ENCODE measurements at places on chromosomes 5 and 9. TPM values are rescaled to one million over a fixed set of nuclear protein-coding genes. Genes with fewer than 3 reads are reported as not detected.

Gene LURAP1L
- total RNA-seq, result 67.4 TPM

GRCh38 chr5:131274326-131275063, 10.6 kb downstream of the CDC42SE2 start:
- H3K4me3 ChIP-seq, result no peak overlapping the region
- H3K4me1 ChIP-seq, result peaks cover 19% of the 10 kb centered on the region
- no peaks in the 10 kb centered on the region for H3K36me3 ChIP-seq
- no peak overlapping the region for H3K27ac ChIP-seq
- H3K27me3 ChIP-seq, result no peaks in the 10 kb centered on the region
- DNase-seq, result no peak

- no peak for DNase-seq
- no peaks in the 10 kb centered on the region for H3K4me1 ChIP-seq
- peaks cover 21% of the 10 kb centered on the region for H3K27me3 ChIP-seq
Observed at GRCh38 chr5:156819537-156819936, 30.6 kb upstream of the PPP1R2B start.

GRCh38 chr5:61123145-61123544, 39.1 kb downstream of the SMIM15 start:
- no peak overlapping the region for H3K4me3 ChIP-seq
- peaks cover 3% of the 10 kb centered on the region for H3K36me3 ChIP-seq
- no peak overlapping the region for H3K27ac ChIP-seq
- H3K27me3 ChIP-seq, result no peaks in the 10 kb centered on the region
- no peaks in the 10 kb centered on the region for H3K4me1 ChIP-seq

DNA sequence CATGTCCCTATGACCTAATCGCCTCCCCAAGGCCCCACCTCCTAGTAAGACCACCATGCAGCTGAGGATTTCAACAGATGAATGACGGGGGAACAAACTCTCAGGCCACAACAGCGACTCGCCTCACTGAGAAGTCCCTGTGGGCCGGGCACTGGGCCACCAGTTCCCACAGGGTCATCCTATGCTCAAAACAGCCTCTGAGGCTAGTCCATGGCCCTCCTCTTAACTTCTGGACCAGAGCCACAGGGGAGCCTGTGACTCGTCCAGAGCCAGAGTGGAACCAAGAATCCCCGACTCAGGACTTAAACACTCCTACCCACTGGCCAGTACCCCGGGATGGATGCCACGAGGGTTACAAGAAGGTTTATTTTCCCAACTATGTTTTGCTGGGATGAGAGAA, 12.3 kb downstream of the GFPT2 start:
- peaks cover 5% of the 10 kb centered on the region for H3K36me3 ChIP-seq
- DNase-seq, result peak; percentile 66
- no peak overlapping the region for H3K4me3 ChIP-seq
- no peaks in the 10 kb centered on the region for H3K27me3 ChIP-seq

DNA sequence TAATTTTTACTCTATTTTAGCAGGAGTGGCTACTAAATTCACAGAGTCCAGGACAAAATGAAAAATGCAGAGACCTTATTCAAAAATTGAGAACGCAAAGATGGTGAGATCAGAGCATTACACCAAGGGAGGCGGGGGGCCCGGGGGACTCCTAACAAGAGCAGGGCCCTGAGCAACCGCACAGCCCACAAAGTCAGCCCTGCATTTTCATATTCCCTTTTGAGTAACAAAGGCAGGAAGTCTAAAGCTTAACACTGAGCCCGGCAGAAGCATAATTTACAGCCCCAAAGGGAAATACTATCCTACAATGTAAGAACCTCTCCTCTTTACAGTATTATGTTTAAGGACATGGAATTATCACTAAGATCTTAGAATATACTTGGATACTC, 69.4 kb downstream of the TLE1 start:
- H3K4me3 ChIP-seq, result no peak overlapping the region
- no peaks in the 10 kb centered on the region for H3K27me3 ChIP-seq
- DNase-seq, result no peak
- peaks cover 4% of the 10 kb centered on the region for H3K36me3 ChIP-seq
- peaks cover 17% of the 10 kb centered on the region for H3K4me1 ChIP-seq

DNA sequence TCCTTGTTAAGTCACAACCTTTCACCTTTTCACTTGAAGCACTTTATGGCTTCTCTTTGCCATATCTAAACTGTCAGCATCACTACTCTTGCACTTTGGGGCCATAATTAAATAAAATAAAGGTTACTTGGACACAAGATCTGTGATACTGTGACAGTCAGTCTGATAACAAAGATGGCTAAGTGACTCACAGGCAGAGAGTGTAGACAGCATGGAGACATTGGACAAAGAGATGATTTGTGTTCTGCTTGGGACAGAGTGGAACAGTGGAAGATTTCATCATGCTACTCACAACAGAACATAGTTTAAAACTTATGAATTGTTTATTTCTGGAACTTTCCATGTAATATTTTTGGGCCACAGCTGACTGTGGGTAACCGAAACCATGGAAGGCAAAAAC, 81.7 kb upstream of the SMC5 start:
- no peak overlapping the region for H3K4me3 ChIP-seq
- no peak for DNase-seq
- H3K4me1 ChIP-seq, result no peaks in the 10 kb centered on the region
- H3K27me3 ChIP-seq, result no peaks in the 10 kb centered on the region
- H3K36me3 ChIP-seq, result peaks cover 42% of the 10 kb centered on the region

GRCh38 chr5:173304591-173304988, 23.6 kb downstream of the STC2 start:
- H3K27ac ChIP-seq, result no peak overlapping the region
- no peak for DNase-seq
- H3K27me3 ChIP-seq, result no peaks in the 10 kb centered on the region
- H3K36me3 ChIP-seq, result peaks cover 3% of the 10 kb centered on the region
- H3K4me3 ChIP-seq, result no peak overlapping the region

GRCh38 chr9:4639420-4639819, 22.7 kb upstream of the PLPP6 start:
- no peak overlapping the region for H3K27ac ChIP-seq
- H3K4me1 ChIP-seq, result peaks cover 4% of the 10 kb centered on the region
- no peak overlapping the region for H3K4me3 ChIP-seq
- DNase-seq, result no peak

DNA sequence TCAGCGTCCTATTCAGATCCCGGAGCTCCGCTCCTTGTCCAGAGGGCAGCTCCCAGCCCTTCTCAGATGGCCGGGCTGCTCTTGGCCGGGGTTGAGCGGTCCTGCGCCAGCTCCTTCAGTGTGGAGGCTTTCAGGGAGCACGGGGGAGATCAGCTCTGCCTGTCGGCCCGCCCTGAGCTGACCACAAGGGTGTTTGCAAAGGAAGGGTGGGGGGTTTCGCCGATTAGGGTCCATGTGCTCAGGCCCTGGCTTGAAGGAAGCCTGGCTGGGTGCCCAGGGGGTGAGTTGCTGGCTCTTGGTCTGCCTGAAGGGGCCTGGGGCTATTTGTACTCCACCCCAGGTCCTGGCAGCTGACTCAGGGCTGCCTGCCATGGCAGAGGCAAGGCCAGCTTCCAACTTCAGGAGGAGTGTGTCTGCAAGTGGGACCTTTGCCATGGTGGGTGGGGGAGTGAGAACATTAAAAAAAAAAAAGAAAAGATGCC, 250.1 kb upstream of the KLF4 start:
- H3K36me3 ChIP-seq, result no peaks in the 10 kb centered on the region
- H3K27ac ChIP-seq, result no peak overlapping the region
- DNase-seq, result no peak
- peaks cover 40% of the 10 kb centered on the region for H3K4me1 ChIP-seq
- H3K4me3 ChIP-seq, result no peak overlapping the region
- H3K27me3 ChIP-seq, result no peaks in the 10 kb centered on the region

GRCh38 chr5:6822556-6823343, 109.5 kb downstream of the TENT4A start:
- H3K27me3 ChIP-seq, result peaks cover 53% of the 10 kb centered on the region
- no peak overlapping the region for H3K4me3 ChIP-seq
- peaks cover 2% of the 10 kb centered on the region for H3K4me1 ChIP-seq
- peak; percentile 82 for DNase-seq
- no peak overlapping the region for H3K27ac ChIP-seq
- peaks cover 4% of the 10 kb centered on the region for H3K36me3 ChIP-seq

- DNase-seq, result no peak
- H3K36me3 ChIP-seq, result no peaks in the 10 kb centered on the region
- H3K27ac ChIP-seq, result peak overlapping the region; percentile 7
Observed at GRCh38 chr9:89461265-89461664, 36.6 kb downstream of the SEMA4D start.

DNA sequence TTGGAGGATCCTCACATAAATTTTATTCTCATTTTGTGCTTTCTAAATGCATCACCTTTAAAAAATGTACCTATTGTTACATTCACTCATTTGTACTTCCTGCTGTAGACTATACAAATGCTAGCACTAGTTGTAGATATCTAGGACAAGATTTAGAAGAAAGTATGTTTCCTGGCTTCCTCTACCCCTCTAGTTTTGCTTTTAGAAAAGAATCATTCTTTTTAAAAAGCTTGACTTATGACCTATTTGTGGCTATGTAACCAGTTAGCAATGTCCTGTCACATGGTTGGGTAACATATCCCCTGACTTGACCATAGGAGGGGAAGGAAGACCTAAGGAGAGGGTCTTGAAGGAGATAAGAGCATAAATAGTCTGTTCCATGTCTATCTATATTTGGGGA, 13.3 kb downstream of the CAMK4 start:
- H3K36me3 ChIP-seq, result no peaks in the 10 kb centered on the region
- no peak overlapping the region for H3K27ac ChIP-seq
- H3K4me3 ChIP-seq, result no peak overlapping the region
- H3K27me3 ChIP-seq, result peaks cover 19% of the 10 kb centered on the region
- DNase-seq, result no peak

GRCh38 chr5:82560561-82560960, 282.4 kb upstream of the RPS23 start:
- H3K36me3 ChIP-seq, result peaks cover 8% of the 10 kb centered on the region
- DNase-seq, result no peak
- no peak overlapping the region for H3K4me3 ChIP-seq

DNA sequence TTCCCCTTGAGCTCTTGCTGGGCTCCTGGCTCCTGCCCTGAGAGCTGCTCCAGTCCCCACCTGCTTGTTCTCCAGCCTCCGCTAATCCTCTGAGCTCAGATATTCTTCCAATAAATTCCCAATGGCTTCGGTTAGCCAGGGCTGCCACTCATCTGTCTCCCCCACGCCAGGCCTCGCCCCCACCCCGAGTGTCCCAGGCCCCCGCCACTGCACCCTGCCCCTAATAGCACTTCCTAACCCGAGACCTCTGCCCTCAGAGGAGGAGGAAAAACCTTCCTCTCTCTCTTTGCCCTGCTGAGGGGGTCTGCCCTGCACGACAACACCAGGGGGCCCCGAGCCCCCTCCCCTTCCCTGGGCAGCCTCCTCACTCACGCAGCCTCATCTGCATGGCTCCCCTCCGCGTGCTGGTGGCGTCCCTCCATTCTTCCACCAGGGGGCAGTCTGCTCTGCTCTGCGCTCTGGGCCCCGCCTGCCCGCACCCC, 5.4 kb upstream of the LCN15 start:
- peaks cover 16% of the 10 kb centered on the region for H3K27me3 ChIP-seq
- H3K36me3 ChIP-seq, result peaks cover 1% of the 10 kb centered on the region
- peaks cover 2% of the 10 kb centered on the region for H3K4me1 ChIP-seq
- DNase-seq, result peak; percentile 36
- no peak overlapping the region for H3K27ac ChIP-seq
- no peak overlapping the region for H3K4me3 ChIP-seq

Gene CCDC107
- total RNA-seq, result 31.1 TPM

DNA sequence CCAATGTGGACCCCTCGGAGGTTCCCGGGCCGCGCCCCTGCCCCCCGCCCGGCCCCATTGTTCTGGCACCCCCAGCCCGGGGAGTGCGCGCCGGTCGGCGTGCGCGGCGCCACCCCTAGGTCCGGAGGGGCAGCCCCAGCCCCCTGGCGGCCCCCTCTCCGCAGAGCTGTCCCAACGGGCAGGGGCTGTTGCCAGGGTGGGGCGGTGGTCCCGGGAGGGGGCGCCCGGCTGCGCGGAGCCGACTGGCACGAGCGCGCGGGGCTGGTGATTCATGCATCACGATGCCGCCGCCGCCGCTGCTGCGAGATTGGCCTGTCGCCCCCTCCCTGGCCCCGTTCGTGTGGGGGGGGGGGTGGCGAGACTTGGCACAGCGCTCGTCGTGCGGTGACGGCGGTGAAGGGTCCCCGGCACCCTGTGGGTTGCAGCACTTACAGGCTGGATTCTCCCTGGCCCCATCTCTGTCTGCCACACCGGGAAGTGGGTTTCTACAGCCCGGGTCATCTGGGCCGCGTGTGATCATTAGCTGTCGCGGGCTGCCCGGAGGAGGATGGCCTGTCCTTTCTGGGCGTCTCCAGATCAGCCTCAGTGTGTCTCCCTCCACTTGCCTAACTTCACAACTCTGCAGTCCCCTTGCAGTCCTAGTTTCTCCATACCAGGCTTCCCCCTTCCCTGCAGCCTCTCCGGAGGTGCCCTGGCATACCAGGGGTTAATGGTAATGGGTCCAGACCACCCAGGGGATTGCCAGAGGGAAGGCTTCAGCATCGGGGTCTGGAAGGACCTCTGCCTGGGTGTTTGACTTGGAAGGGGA, 858 bp downstream of the NCS1 start:
- H3K4me3 ChIP-seq, result peak overlapping the region; percentile 78
- H3K27me3 ChIP-seq, result no peaks in the 10 kb centered on the region

DNA sequence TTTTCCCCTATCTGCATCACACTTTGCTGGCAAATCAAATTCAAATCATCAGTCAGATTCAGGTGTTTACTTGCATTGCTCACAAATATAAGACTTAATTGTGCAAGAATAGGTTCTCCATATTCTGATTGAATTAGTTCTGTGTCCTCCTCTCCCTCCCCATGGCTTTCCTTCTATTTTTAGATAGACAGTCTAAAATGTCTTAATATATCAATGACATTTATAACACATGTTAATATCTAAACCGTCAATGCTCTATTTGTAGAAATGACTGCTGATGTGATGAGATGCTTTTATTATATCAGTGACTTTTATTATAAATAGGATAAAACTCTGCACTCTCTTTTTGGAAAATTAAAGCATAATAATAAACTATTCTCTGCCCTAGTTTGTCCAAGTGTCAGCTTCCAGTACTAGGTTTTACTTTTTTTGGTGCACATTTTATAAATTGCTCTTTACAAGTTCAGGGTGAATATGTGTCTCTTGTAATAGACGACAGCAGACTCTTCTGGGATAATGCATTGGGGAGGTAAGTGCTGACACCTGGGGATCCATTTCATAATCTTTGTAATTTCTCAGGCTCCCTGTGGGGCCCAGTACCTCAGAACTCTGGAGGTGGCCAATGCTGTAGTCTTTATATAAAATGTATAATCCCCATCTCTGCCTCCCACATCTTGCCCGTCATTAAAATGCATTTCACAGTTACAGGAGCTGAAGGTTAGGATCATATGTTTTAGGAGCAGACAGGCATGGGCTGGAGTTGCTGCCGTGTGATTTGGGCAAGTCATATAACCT, 321.5 kb downstream of the BRINP1 start:
- H3K27ac ChIP-seq, result no peak overlapping the region
- no peaks in the 10 kb centered on the region for H3K4me1 ChIP-seq
- H3K4me3 ChIP-seq, result no peak overlapping the region

Measured in chondrocyte (in vitro differentiated cells).